Naive thymus-derived CD4-positive, alpha-beta T cell (primary cell): ENCODE measurements at places on chromosomes 6 and 20. TPM values are rescaled to one million over a fixed set of nuclear protein-coding genes. Genes with fewer than 3 reads are reported as not detected.

FAM83C gene
- not detected for total RNA-seq

SLC17A5 gene
- 10.6 TPM for total RNA-seq

DNA sequence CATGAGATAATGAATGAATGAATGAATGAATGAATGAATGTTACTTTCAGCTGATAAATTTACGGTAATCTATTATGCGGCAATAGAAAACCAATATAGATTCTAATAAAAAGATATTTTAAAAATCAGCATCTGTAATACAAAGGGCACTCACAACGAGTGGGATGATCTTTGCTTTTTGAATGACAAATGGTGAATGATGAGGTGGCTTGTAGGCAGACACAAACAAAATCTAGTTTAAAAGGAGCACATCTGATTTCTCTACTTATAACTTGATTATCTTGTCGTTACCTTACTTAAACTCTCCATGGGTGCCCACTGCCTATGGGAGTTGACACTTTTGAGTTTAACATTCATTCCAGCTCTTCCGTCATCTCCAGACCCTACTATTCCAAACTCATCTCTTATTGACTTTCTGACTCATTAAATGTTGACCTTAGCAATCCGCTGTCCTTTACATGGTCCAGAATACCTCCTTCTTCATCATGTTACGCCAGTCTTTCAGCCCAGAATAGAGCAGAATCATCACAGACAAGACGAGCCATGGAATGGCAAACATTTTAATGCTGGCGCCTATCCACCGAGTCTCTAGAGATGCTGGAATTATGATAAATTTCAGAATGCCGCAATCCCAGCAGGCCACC lies 41.3 kb downstream of the NHLRC1 start:
- no peak overlapping the region for H3K27ac ChIP-seq
- H3K27me3 ChIP-seq = no peaks in the 10 kb centered on the region
- no peak overlapping the region for H3K4me3 ChIP-seq
- DNase-seq = no peak

DNA sequence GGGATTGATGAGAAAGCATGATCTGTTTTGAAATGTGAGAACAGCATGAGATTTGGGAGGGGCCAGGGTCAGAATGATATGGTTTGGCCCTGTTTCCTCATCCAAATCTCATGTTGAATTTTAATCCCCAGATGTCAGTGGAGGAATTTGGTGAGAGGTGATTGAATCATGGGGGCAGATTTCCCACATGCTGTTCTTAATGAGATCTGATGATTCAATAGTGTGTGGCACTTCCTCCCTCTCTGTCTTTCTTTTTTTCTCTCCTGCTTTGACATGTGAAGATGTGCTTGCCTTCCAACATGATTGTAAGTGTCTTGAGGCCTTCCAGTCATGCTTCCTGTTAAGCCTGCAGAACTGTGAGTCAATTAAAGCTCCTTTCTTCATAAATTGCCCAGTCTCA lies 1060.3 kb upstream of the CITED2 start:
- H3K4me1 ChIP-seq = no peaks in the 10 kb centered on the region
- no peaks in the 10 kb centered on the region for H3K27me3 ChIP-seq
- DNase-seq = no peak
- no peak overlapping the region for H3K4me3 ChIP-seq

GRCh38 chr6:157045831-157046454 lies 268.8 kb downstream of the ARID1B start:
- H3K4me1 ChIP-seq = no peaks in the 10 kb centered on the region
- no peaks in the 10 kb centered on the region for H3K27me3 ChIP-seq
- no peak overlapping the region for H3K4me3 ChIP-seq
- no peaks in the 10 kb centered on the region for H3K36me3 ChIP-seq
- no peak for DNase-seq
- no peak overlapping the region for H3K27ac ChIP-seq

GRCh38 chr6:13272131-13273046 lies 55.9 kb downstream of the TBC1D7 start:
- DNase-seq = no peak
- peaks cover 16% of the 10 kb centered on the region for H3K4me1 ChIP-seq
- no peak overlapping the region for H3K4me3 ChIP-seq
- H3K27ac ChIP-seq = no peak overlapping the region

DNA sequence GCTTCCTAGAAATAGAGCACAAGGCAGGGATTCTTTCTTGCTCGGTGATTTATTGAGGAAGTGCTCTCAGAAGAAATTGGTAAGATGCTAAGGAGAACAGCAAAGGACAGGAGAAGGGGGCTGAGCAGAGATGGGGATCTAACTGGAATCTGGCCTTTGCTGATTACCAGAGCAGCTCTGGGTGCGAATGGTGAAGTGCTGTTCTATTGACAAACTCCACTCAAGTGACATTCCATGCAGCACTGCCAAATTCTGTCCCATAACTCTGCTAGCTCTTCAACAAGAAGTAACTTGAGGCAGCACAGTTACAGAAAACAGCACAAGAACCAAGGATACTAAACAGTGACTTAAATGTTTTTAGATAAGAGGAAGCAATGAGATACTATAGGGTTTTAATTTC lies 13.8 kb upstream of the ANKEF1 start:
- no peak overlapping the region for H3K4me3 ChIP-seq
- no peaks in the 10 kb centered on the region for H3K4me1 ChIP-seq
- no peaks in the 10 kb centered on the region for H3K27me3 ChIP-seq
- no peak for DNase-seq
- no peaks in the 10 kb centered on the region for H3K36me3 ChIP-seq

CTCFL gene
- total RNA-seq = not detected

GRCh38 chr6:80607811-80608391 lies 501.4 kb downstream of the BCKDHB start:
- no peaks in the 10 kb centered on the region for H3K36me3 ChIP-seq
- H3K4me3 ChIP-seq = no peak overlapping the region
- no peaks in the 10 kb centered on the region for H3K4me1 ChIP-seq
- H3K27me3 ChIP-seq = no peaks in the 10 kb centered on the region

TMEM244 gene
- total RNA-seq = not detected in 2 replicates

- no peak for DNase-seq
- H3K27me3 ChIP-seq = no peaks in the 10 kb centered on the region
- H3K4me3 ChIP-seq = no peak overlapping the region
- H3K4me1 ChIP-seq = no peaks in the 10 kb centered on the region
- H3K27ac ChIP-seq = no peak overlapping the region
- H3K36me3 ChIP-seq = no peaks in the 10 kb centered on the region
Observed at GRCh38 chr6:4935486-4935885, 68.4 kb downstream of the RPP40 start.

GRCh38 chr6:16239798-16240123 lies 1.4 kb downstream of the GMPR start:
- peaks cover 10% of the 10 kb centered on the region for H3K4me1 ChIP-seq
- no peak overlapping the region for H3K4me3 ChIP-seq
- no peaks in the 10 kb centered on the region for H3K27me3 ChIP-seq
- no peak overlapping the region for H3K27ac ChIP-seq
- H3K36me3 ChIP-seq = no peaks in the 10 kb centered on the region
- no peak for DNase-seq

DNA sequence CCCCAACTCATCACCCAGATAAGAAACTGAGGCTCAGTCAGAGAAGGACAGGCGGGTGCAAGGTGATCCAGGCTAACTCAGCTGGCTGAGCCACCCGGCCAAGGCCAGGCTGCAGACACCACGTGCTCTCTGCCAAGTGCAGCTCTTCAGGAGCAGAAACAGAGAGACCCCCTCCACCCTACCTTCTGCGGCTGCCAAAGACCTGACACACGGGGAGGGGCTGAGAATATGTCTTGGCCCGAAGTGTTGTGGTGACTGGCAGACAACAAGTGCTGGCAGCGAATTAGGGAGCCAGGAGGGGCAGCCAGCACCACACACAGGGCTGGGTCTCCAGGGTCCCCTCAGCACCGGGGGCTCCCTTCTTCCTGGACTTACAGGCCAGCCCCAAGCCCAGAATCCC lies 22.5 kb downstream of the PREX1 start:
- H3K36me3 ChIP-seq = no peaks in the 10 kb centered on the region
- H3K4me1 ChIP-seq = peaks cover 65% of the 10 kb centered on the region
- H3K27me3 ChIP-seq = no peaks in the 10 kb centered on the region
- no peak for DNase-seq

DNA sequence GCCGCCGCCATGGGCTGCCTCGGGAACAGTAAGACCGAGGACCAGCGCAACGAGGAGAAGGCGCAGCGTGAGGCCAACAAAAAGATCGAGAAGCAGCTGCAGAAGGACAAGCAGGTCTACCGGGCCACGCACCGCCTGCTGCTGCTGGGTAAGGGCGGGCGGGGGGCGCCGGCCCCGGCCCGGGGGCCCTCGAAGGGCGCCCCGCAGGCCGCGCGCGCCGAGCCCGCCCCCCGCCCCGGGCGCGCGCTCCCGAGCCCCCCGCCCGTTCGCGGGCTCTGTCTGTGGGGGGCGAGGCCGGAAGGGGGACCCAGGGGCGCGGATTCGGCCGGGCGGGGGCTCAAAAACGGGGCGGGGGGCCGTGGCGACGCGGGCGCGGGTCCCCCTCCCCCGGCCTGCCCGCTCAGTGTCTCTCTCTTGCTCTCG lies 39.2 kb downstream of the GNAS start:
- no peaks in the 10 kb centered on the region for H3K36me3 ChIP-seq
- peak overlapping the region; percentile 69 for H3K4me3 ChIP-seq
- peak; percentile 37 for DNase-seq
- peak overlapping the region; percentile 96 for H3K27ac ChIP-seq
- H3K27me3 ChIP-seq = no peaks in the 10 kb centered on the region

HLA-DOA gene
- total RNA-seq = 4.0 TPM

AVP gene
- not detected for total RNA-seq

LY6G5C gene
- 3.2 TPM for total RNA-seq

GRCh38 chr6:163092876-163093275 lies 321.6 kb upstream of the QKI start:
- DNase-seq = no peak
- no peaks in the 10 kb centered on the region for H3K36me3 ChIP-seq
- no peak overlapping the region for H3K27ac ChIP-seq
- H3K4me1 ChIP-seq = no peaks in the 10 kb centered on the region
- H3K4me3 ChIP-seq = no peak overlapping the region

DNA sequence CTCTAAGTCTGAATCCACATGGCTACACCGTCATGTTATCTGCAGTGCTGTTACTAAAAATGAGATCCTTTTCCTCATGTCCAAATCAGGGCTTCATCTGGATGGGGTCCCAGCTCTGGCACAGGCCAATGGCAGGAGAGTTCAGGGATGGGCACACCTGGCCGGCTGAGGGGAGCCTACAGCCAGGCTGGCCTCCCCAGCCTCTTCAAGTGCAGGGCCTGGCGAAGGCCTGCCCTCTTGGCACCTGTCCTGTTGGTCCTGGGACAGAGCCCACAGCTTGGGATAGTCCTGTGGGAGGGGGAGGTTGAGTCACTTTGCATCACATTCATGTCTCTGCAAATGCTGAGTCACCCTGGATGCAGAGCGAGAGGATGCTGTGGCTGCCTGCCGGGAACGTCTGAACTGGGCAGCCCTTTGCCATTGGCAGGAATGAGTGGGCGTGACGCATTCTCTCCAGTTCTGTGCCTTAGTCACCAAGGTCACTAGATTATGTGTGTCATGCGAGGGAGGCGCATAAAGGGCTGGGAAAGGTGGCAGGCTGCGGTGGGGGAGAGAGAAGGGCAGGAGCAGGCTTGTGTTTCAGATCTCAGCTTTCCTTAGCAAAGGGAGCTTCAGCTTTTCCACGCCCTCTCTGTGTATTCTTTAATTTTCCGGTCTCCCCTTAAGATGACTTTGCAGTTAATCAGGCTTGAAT lies 223.2 kb upstream of the ECI2 start:
- no peak overlapping the region for H3K4me3 ChIP-seq
- no peaks in the 10 kb centered on the region for H3K4me1 ChIP-seq
- DNase-seq = no peak
- no peaks in the 10 kb centered on the region for H3K27me3 ChIP-seq

- DNase-seq = no peak
- peak overlapping the region; percentile 59 for H3K4me3 ChIP-seq
- H3K27me3 ChIP-seq = no peaks in the 10 kb centered on the region
- peaks cover 25% of the 10 kb centered on the region for H3K4me1 ChIP-seq
Observed at GRCh38 chr6:501891-502601, 110.5 kb downstream of the IRF4 start.

DNA sequence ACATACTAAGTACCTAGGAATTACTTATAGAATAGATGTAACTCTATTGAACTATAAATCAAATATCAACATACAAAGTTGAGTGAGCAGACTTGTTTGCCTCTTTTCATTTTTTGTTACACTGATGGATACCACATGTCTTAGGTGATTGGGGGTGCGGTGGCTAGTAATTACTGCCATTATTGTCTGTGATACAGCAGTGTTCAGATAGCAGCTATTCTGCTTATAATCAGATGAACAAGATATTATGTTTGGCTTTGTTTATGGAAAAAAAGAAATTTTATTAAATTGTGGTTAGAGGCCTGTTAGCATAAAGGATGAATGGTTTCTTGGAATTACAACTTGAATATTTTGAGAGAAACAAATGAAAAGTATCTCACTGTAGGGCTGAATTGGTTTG lies 55.9 kb downstream of the KCNQ5 start:
- H3K27me3 ChIP-seq = no peaks in the 10 kb centered on the region
- no peaks in the 10 kb centered on the region for H3K36me3 ChIP-seq
- H3K4me3 ChIP-seq = no peak overlapping the region

DNA sequence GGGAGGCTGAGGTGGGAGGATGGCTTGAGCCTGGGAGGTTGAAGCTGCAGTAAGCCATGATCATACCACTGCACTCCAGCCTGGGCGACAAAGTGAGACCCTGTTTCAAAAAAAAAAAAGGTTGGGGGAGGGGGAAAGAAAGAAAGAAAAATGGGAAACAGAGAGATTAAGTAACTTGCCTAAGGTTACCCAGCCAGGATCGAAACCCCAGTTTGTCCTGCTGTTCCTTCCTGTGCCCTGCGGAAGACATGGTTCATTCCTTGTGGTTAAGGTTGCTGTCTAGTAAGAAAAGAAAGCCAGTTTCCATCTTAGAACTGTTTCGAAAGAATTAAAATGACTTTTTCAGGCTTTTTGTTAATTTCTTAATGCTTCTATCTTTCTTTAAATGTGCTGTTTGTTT lies 29.8 kb downstream of the C6orf89 start:
- H3K27ac ChIP-seq = no peak overlapping the region
- no peak overlapping the region for H3K4me3 ChIP-seq
- H3K4me1 ChIP-seq = peaks cover 23% of the 10 kb centered on the region
- no peak for DNase-seq
- H3K27me3 ChIP-seq = no peaks in the 10 kb centered on the region

TRMT11 gene
- 20.1 and 21.1 TPM in 2 replicates for total RNA-seq

GRCh38 chr6:143253586-143253985 lies 192.9 kb downstream of the AIG1 start:
- no peaks in the 10 kb centered on the region for H3K4me1 ChIP-seq
- H3K27ac ChIP-seq = no peak overlapping the region
- no peak for DNase-seq

DNA sequence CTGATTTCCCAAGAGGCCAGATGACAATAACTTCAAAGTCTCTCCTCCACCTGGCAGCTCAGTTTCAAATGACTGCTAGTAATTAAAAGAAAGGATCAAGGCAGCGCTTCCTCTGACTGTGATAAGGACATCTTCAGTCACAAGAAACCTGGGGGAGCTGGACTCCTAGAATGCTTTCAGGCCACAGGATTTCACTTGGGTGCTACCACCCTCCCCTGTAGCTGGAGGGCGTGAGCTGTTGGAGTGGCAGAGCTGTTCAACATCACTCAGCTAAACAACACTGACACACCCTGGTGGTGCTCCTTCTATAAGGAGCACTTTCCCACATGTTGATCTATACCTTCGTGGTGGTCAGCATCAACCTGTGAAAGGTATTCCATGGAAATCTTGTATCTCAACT lies 2.2 kb upstream of the CNR1 start:
- no peak overlapping the region for H3K27ac ChIP-seq
- no peak overlapping the region for H3K4me3 ChIP-seq
- DNase-seq = no peak
- H3K36me3 ChIP-seq = no peaks in the 10 kb centered on the region

- no peak overlapping the region for H3K27ac ChIP-seq
- H3K27me3 ChIP-seq = no peaks in the 10 kb centered on the region
- H3K36me3 ChIP-seq = peaks cover 3% of the 10 kb centered on the region
- H3K4me1 ChIP-seq = no peaks in the 10 kb centered on the region
- DNase-seq = no peak
- H3K4me3 ChIP-seq = no peak overlapping the region
Observed at GRCh38 chr6:37305841-37306425, 47.9 kb upstream of the RNF8 start.
